ENCODE measurements at places on chromosomes 13 and 19. TPM values are rescaled to one million over a fixed set of nuclear protein-coding genes. Genes with fewer than 3 reads are reported as not detected.

Gene EHD2
- 0.17 TPM for total RNA-seq

Gene MISP3
- total RNA-seq = 1.0 TPM

Gene PRTN3
- total RNA-seq = not detected

Gene FFAR3
- 0.42 TPM for total RNA-seq

Gene ZNF442
- total RNA-seq = 2.5 TPM

Gene TEX101
- total RNA-seq = not detected

Gene CYSLTR2
- total RNA-seq = 1.1 TPM

Gene IGFL1
- not detected for total RNA-seq

Gene ZNF880
- total RNA-seq = 12.5 TPM

Gene YJU2
- 35.1 TPM for total RNA-seq

Gene CEACAM16
- total RNA-seq = not detected

Gene C1QTNF9B
- not detected for total RNA-seq

Gene IGFL3
- total RNA-seq = not detected

Gene PTGIR
- 24.8 TPM for total RNA-seq

Gene NLRP5
- total RNA-seq = not detected

Gene PSG3
- not detected for total RNA-seq

Gene ZNF610
- total RNA-seq = 0.82 TPM

Gene ZNF446
- total RNA-seq = 3.9 TPM

Gene PRODH2
- not detected for total RNA-seq

Gene GPR4
- not detected for total RNA-seq

Gene TTC9B
- total RNA-seq = not detected

Gene ZNF471
- total RNA-seq = 0.78 TPM

Gene ZNF829
- 5.2 TPM for total RNA-seq

Gene C13orf42
- not detected for total RNA-seq

Gene CGB3
- total RNA-seq = not detected

Gene IGLON5
- total RNA-seq = 0.21 TPM

Gene ZNF599
- total RNA-seq = 3.2 TPM

Gene LGALS7
- not detected for total RNA-seq

Gene FPR3
- total RNA-seq = not detected
